ENCODE measurements at places on chromosomes 11 and 22.

GRCh38 chr22:25930788-25931310 lies 188.9 kb downstream of the MYO18B start:
- DNase-seq = no peak

GRCh38 chr11:117833401-117833891 lies 8.9 kb upstream of the FXYD2 start:
- no peak for DNase-seq

- DNase-seq = no peak
Measured at GRCh38 chr11:45092404-45092785, 54.0 kb upstream of the PRDM11 start.

- no peak for DNase-seq
Measured at GRCh38 chr11:128273736-128274135, 313.6 kb downstream of the ETS1 start.

DNA sequence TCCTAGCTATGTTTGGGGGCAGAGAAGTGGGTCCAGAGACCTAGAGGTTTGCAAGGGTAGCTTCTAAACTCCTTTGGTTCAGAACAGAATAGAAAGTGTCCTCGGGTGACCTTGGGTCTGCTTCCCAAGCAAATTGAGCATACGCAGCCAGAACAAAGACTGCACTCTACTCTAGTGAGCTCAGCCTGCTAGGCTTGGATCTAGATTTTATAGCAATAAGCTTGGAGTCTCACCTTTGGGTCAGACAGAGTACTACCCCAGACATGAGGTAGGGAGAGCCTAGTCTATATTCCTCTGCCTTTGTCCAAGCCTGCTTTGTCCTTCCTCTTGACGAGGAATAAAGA lies 52.6 kb upstream of the ELF5 start:
- DNase-seq = no peak

DNA sequence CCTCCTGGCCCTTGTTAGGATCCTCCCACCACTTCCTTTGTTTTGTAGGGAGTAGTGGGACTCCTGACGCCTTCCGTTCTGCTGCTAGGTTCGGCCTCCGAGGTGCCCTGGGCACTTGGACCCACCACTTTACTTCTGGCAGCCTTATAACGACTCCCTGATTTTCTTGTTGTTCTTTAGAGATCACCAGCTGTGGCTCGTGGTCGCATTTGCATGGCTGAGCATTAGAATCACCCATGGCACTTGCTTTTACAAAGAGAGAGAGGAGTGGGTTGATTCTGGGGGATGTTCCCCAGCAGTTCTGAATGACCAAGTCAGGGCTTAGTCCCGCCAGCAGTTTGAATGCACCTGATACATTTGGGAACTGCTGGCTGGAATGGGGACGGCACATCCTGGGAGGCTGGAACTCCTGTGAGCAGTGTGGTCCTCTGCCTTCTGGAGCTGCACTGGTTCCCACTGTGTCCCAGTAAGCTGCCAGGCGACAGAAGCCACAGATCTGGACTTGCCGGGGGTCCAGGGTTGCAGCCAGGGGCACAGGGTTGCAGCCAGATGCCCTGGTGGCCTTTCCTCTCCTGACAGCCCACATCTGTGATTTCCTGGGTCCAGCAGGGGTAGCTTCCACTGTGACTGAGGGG lies 4.1 kb downstream of the TUB start:
- no peak for DNase-seq

DNA sequence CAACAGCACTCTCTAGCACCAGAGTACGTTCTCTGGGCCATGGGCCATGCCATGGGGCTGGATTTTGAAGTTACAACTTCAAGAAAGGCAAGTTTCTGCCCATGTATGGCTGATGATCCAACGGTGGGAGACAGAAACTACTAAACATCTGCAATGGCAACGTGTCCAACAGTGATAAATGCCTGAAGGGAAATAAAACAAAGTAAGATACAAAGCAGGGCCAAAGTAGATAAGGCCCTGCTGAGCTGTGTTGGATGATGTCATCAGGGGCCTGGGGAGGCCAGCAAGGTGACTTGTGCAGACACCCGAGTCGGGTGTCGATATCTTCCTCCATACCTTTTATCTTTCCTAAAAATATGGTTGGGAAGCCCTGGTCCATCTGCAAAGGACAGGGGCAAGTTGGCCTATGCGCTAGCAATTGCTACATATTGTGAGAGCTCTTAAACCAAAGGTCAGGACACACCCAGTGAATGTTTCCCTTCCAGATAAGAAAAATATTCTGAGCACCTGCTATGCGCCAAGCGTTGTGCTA lies 487.2 kb downstream of the MN1 start:
- DNase-seq = no peak

GRCh38 chr11:108853864-108854263 lies 189.0 kb downstream of the DDX10 start:
- no peak for DNase-seq

- no peak for DNase-seq
Measured at GRCh38 chr11:45858751-45859398, 11.6 kb downstream of the CRY2 start.

DNA sequence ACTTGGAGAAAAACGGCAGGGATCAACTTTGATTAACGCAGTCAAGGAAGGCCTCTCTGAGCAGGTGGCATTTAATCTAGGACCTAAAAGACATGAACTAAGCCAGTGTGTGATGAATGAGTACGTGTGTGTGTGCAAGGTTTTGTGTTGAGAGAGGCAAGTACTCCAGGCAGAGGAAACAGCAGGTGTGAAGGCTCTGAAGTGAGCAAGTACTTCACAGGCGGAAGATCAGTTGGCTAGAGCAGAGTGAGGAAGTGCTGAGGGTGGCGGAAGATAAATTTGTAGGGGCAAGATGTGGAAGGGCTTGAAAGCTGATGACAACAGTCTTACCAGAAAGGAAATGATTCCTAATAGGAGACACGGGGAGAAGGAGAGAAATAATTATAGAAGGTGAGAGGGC lies 6.8 kb downstream of the APIP start:
- no peak for DNase-seq

DNA sequence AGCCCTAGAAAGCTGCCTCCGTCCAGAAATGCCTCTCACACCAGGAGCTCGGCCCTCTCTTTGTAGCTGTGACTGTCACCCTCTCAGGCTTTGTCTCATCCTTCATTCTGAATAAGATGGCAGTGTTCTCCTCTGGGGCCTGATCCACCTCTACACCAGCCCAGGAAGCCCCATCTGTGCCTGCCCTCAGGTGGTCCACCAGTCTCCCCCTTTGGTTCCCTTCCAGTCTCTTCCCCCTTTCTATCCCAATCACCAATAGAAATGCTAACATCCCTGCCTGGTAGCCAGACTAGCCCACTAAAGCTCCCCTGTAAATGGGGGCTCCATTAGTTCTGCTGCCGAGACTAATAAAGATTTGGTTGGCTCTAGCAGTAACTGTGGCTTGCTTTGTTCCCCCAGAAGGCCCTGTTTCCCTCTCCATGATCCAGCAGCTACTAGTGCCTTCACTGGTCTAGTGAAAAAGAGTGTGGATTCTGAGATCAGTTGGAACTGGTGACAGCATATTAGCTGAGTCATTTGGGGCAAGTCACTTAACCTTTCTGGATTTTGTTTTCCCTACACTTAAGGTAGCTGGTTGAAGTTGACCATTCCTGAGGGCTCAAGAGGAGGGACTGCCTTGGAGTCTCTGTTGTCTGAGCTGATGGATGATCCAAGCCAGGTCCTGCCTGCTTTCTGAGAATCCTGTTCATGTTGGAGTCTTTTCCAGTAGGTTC lies 16.2 kb downstream of the PLEKHB1 start:
- DNase-seq = no peak

- no peak for DNase-seq
Measured at GRCh38 chr11:48019595-48019994, 39.2 kb downstream of the PTPRJ start.

GRCh38 chr11:6737872-6738466 lies 33.8 kb downstream of the OR2AG2 start:
- no peak for DNase-seq

DNA sequence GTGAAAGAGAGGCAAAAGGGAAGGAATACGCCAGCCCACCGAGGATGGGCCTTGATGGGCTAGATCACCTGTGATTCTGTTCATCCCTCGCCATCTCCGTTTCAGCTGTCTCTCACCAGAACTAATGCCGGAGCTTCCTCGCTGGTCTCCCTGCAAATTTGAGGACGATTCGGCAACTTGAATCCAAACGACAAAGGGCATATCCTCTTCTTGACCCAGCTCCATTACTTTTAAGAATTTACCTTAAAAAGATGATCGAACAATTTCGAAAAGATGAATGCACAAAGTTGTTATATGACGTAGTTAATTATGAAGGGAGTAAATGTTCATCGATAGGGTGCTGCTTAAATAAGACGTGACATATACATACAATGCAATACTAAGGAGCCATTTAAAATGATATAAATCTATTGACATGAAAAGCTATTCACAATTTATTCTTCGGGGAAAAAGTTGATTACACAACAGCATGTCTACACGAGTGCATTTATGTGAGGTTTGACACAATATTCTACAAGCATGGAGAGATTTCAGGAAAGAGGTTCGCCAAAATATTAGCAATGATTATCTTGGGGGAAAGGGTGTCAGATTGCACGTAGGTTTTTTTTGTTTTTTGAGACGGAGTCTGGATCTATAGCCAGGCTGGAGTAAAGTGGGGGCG lies 937 bp upstream of the FAM168A start:
- DNase-seq = no peak

DNA sequence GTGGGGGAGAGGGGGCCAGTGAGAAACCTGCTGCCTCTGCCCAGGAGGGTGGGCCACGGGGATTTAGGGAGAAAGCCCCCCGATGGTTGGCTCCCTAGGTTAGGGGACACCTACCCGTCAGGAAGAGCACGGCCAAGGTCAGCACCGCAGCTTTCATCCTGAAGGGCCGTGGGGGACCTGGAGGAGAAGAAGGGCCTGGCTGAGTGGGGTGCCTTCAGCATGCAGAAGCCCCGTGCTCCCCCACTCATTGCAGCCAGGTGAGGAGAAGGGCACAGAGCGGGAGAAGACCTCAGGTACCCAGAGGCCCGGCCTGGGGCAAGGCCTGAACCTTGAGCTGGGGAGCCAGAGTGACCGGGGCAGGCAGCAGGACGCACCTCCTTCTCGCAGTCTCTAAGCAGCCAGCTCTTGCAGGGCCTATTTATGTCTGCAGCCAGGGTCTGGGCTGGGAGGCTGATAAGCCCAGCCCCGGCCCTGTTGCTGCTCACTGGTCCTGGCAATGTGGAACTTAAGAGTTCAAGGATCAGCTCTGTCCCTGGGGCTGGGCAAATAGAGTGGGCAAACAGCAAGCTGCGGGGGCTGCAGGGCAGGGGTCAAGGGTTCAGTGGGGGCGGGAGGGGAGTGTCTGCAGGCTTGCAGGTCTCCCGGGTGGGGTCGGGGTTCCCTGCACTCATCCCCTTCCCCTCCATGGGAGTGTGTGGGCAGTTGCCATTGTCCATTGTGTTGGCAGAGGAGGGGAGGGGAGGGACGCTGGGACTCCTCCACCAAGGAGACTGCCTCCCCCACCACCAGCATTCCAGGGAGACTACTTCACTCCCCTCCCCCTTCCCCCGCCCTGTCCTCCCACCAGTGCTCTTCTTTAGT lies at the start of gene APOA1:
APOA1 (minus strand) TSS at position 392 of the 861 bp plus-strand sequence; CDS start at position 157, 235 bp downstream.
- no peak for DNase-seq

DNA sequence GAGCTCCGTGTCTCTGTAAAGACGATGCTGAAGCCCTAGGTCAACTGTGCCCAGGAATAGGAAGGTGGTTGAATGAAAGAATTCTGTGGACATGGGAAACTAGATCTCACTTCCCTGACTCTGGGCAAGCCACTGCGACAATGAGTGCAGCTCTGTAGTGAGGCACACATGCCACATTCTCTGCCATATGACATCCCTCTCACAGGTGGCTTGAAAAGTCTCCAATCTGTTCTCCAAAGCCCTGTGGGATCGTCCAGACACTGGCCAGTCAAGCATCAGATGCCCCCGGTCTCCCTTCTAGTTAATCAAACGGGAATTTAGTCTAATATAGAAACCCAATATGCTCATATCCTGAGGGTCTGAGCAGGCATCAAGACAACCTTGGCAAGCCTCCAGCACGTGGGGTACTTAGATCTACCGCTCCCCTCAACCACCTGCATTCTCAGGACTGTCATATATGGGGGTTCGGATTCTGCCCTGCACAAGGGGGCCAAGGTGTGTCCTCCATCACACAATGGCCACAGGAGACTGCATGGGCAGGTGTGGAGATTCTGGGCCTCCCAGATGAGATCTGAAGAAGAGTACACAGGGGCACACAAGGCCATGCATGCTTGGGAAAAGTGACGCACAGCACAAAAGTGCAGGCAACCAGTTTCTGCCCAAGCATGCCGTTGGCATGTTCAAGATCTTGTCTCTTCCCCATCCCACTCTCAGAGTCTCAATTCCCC lies 11.9 kb downstream of the DKK3 start:
- DNase-seq = no peak

GRCh38 chr11:105899772-105900171 lies 122.3 kb downstream of the MSANTD4 start:
- no peak for DNase-seq

GRCh38 chr11:3148990-3149851 lies 15.9 kb downstream of the OSBPL5 start:
- DNase-seq = no peak

- DNase-seq = no peak
Measured at GRCh38 chr11:44737245-44738085, 10.7 kb downstream of the TSPAN18 start.

DNA sequence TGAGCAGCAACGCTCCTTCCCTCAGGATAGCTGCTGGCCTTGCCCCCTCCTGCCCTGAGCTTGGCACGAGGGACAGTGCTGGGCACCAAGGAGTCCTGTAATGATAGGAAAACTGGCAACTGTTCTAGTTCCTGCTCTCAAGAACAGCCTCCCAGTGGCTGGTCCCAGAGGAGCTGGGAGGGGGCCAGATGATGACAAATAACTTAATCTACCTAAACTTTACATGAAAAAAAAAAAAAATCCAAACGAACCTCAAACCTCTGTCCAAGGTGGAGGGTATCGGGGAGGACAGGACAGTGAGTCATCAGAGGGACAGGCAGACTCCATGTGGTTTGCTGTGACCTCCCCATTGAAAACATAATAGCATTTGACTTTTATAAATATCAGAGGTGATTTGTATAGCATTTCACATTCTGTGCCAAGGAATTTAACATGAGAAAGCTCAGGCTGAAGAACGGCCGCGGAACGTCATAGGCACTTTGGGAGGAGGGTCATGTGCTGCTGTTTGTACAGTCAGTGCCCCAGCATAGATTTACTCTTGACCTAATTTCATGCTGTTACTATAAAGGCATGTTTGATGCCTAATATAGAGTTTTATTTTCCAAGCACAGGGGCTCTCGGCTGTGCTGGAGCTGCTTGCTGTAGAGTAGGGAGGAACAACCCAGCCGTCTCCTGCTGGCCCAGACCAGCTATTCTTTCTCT lies 98.2 kb upstream of the NNMT start:
- DNase-seq = no peak

GRCh38 chr11:2914455-2915195 lies 14.6 kb downstream of the PHLDA2 start:
- DNase-seq = no peak
